Daoy (cell line): ENCODE measurements at places on chromosomes 13 and 19.

DNA sequence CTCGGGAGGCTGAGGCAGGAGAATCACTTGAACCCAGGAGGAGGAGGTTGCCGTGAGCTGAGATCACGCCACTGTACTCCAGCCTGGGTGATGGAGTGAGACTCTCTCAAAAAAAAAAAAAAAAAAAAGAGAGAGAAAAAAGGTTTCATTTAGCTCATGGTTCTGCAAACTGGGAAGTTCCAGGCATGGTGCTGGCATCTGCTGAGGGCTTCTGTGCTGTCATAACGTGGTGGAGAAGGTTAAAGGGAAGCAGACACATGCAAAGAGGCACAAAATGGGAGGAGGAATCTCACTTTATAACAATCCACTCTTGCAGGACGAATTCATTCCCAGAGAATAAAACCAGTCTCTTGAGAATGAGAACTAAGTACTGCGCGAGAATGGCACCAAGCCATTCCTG is 34.9 kb upstream of the SIAH3 start:
- DNase-seq, result no peak

DNA sequence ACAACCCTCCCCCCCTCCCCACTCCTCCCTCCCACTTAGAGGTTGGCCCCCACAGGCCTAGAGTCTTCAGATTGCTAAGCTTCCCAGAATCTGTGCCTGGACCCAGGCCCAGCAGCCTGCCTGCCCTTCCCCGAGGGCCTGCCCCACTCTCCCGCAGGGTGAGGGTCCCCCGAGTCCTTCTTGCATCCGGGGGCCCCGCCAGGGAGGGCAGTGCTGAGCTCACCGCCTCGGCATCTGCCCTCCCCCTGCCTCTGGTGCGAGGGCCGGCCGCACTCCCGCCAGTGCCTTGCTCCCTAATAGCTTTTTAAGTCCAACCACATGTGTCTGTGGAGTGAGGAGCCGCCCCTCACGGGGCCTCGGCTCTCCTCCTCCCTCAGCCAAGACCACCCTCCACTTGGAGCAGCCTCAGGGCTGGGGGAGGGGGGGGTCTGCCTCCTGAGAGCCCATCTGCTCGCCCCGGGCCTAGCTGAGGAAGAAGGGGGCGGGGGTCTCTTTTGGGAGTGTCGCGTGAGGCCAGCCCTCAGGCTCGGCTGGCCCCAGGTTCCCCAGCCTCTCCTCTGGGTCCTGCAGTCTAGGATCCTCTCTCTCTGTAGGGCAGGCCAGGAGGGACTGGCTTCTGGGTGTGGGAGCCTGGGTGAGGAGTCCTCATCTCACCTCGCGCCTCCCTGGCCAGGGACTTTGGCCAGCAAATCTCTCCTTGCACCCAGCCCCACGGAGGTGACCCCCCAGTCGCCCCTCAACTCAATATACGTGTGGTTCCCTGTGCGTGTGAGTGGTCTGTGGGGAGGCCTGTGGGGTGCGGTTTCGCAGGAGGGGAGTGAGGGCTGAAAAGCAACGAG is 47.2 kb downstream of the LYL1 start:
- peak; percentile 92 for DNase-seq

DNA sequence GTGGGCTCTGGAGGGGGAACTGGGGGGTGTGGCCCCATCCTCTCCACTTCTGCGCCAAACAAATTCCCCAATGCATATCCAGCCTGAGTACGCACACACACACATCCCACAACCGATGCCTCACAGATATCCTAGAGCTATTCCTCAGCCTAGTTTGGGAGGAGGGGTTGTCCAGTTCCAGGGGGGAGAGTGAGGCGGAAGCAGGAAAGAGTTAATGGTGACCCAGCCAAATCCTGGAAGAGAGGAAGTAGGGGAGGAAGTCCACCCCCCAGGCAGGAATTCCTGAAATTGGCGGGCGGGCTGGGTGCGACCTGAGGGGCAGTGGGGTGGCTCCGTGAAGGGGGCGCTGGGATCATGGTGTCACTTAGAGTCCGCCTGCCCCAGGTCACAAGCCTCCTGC is 897 bp downstream of the GPR4 start:
- DNase-seq, result no peak

DNA sequence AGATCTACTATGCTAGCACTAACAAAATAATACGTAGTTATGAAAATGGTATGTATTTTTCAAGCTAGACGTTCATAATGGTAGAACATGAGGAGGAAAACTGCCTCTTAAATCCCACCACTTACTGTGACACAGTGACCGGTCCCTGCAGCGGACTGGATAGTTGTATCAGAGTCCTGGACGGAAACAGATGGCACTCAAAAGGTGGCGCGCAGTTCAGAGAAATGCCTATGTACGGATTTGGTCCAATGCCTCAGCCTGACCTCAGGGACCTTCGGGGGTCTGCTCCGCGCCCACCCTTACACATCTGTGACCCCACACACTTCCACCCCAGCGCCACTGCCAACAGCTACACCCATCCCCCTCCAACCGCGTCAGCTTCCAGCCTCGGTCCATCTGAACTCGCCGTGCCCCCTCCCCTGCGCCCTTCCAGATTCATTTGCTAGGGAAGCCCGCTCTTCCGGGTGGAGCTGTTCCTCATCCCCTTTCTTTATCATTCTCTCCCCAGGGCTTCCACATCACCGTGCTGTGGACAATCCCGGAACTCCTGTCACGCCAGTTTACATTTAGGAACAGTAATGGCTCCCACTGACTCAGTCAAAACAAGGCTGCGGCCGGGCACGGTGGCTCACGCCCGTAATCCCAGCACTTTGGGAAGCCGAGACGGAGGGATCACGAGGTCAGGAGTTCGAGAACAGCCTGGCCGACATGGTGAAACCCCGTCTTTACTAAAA is 792 bp upstream of the LENG8 start:
- DNase-seq, result peak; percentile 65

DNA sequence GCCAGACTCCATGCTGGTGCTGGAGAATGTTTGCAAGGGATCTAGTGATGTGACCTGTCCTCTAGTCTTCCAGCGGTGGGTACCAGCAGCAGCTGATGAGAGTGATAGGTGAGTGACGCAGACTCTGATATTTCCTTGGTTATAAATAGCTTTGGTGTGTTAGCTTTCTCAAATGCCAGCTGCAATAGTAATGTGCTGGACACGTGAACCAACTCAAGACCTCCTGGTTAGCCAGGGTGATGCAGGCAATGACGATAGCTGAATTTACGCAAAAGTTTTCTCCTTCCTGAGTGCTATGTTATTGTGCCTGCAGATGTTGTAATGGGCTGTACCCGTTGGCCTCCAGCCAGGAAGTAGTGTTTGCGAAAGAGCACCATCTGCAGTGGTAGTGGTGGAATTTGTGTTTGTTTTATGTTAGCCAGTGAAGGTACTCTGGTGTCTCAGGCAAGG is 129.5 kb downstream of the CYSLTR2 start:
- peak; percentile 63 for DNase-seq

GRCh38 chr13:31207661-31208552 is 8.1 kb downstream of the B3GLCT start:
- DNase-seq, result peak; percentile 27

DNA sequence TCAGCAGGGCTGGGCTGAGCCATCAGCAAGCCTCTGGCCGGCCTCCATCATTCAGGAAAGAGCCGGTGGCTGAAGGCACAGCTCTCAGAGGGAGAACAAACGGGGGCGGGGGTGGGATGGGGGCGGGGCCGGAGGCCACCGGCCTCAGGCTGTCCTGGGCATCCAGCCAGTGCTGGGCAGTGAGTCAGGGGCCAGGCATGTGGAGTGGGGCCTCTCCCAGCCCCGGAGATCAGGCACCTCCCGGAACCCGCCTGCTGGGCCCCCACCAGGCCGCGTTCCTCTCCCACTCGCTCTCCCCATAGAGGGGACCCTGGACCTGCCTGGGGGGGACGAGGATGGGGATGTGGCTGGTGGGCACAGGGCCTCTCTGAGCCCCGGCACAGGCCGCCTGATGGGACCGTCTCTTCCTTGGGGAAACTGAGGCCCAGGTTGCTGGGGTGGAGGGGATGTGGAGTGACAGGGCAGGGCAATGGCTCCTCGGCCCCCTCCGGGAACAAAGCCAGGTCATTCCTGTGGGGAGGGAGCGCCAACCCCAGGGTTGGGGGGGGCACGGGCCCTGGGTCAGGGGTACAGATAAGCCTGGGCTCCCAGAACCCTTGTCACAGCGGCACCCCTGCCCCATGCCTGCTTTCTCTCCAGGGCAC is 12.9 kb downstream of the SPC24 start:
- peak; percentile 98 for DNase-seq

DNA sequence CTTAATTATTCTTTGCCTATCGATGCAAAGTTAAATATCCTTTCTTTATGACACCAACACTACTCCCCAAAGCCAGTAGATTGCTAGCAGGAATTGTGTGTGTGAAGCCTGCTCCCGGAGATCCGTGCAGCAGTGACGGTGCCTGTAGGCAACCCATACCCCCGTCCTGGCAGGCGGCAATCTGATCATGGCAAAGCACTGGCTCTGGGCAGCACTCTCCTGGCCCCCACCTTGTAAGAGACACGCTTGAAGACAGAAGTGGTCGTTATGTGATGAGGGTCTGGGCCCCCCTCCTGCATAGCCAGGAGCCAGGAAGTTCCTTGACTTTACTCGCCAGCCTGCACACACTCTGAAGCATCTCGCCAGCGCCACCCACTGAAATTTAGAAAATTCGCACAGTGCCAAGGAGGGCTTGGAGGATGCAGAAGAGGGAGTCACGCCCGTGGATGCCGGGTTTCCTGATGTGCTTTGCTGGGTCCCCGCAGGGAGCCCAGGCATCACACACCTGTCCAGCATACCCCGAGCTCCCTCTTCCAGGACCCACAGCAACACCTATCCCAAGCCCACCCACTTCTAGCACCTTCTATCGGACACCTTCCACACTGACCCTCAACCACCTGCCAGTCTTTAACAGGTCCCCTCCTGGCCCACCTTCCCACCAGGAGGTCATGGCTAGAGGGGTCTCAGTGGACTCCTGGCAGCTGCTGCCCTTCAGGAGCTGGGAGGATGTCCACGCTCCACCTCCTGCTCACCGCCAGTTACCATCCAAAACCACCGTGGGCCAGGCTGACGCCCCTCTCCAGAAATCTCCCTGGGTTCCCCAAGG is 54.5 kb downstream of the CEBPG start:
- DNase-seq, result no peak

DNA sequence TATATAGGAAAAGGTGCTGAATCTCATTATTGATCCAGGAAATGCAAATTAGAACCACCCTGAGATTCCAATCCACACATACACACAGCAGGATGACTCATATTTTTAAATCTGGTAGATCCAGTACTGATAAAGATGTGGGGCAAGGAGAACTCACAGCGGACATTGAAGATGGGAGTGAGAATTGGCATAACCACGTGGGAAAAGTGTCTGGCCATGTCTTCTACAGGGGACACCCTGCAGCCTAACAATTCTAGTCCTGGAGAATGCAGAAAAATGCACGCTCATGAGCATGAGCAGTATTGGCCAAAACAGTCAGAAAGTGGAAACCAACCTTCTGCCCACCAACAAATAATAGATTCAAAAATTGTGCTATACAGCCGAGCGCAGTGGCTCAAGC is 13.5 kb upstream of the BCL3 start:
- no peak for DNase-seq

DNA sequence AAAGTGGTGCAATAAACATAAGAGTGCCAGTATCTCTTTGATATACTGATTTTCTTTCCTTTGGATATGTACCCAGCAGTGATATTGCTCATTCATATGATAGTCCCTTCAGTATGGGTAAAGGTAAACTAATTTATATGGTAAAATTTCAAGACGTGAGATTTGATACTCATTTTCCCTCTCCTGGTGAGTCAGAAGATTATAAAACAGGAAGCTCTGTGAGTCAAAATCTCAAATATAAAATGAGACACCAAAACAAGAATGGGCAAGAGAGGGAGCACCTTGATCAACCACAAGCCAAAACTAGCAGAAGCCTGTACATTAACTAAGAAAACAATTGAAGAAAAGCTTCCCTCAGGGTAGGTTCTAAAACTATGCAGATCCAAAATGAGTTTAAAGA is 216.3 kb downstream of the SLITRK6 start:
- peak; percentile 2 for DNase-seq

DNA sequence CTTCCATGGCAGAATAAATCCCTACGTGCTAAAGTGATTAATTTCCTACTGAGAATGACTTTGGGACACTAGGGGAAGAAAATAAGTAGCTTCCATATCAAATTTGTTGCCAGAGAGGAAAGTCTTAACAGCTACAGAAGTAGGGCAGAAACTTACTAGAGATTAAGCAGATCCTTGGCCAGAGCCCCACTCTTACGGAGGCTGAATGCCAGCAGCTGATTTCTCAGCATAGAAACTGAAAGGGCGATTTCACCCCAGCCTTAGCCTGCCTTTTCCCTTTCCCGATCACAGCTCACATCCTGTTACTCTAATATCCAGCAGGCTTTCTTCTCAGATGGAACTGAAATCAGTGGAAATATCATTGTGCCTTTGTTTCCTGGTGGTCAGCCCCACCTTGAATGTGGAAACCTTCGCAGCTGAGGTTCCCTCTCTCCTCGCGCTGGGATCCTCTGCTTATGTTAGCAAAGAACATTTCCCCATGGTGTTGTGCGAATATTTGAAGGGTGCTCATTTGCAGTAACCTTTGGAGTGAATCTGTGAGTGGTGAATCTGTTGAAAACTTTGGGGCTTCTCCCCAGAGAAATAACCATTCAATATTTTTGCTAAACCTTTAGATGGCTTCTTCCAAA is 8.4 kb downstream of the FAM124A start:
- peak; percentile 12 for DNase-seq

DNA sequence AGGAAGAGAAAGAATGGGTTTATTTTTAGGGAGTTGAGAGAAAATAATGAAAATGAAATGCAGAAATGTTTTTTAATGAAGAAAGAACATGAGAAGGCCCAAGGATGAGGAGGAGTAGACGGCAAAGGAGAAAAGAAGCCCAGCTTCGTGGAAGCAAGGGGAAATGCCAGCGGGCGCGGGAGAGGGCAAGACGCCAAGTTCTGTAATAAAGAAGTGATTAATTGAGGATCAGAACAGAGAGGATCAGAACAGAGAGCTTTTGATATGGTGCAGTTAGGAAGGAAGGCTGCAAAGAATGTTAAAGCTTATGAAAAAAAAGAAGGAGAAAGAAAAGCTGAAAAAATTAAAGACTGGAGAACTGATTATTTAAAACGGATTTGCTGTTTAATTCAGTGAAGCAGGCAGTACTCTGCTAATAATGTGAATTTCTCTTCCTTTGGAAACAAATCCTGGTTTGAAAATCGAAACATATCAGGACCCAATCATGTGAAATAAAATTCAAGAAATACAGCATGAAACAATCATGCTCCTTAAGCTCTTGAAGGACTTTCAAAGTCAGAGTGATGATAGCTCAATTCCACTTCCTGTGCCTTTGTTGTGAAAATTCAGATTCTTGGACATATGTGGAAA is 99.3 kb upstream of the SOX1 start:
- DNase-seq, result no peak

GRCh38 chr13:108922108-108922507 is 292.7 kb downstream of the MYO16 start:
- no peak for DNase-seq

- DNase-seq, result no peak
Observed at GRCh38 chr19:50510121-50510670, 795 bp downstream of the JOSD2 start.

DNA sequence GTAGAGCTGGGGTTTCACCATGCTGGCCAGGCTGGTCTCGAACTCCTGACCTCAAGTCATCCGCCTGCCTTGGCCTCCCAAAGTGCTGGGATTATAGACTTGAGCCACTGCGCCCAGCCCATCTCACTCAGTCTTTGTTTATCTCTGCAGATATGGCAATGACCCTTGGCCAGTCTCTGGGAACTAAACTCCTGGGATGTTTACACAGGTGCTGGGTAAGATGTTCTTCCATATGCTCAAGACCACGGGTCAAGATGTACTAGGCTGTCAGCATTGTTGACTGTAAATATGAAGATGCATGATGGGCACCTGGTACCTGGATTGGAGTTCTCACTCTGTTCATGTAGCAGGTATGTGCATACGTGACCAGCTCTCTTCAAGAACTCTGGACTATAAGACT is 35.8 kb downstream of the ZNF473 start:
- DNase-seq, result no peak

GRCh38 chr19:49859682-49860335 is 7.6 kb downstream of the PNKP start:
- DNase-seq, result no peak
